ENCODE measurements at places on chromosomes 1 and 21.

DNA sequence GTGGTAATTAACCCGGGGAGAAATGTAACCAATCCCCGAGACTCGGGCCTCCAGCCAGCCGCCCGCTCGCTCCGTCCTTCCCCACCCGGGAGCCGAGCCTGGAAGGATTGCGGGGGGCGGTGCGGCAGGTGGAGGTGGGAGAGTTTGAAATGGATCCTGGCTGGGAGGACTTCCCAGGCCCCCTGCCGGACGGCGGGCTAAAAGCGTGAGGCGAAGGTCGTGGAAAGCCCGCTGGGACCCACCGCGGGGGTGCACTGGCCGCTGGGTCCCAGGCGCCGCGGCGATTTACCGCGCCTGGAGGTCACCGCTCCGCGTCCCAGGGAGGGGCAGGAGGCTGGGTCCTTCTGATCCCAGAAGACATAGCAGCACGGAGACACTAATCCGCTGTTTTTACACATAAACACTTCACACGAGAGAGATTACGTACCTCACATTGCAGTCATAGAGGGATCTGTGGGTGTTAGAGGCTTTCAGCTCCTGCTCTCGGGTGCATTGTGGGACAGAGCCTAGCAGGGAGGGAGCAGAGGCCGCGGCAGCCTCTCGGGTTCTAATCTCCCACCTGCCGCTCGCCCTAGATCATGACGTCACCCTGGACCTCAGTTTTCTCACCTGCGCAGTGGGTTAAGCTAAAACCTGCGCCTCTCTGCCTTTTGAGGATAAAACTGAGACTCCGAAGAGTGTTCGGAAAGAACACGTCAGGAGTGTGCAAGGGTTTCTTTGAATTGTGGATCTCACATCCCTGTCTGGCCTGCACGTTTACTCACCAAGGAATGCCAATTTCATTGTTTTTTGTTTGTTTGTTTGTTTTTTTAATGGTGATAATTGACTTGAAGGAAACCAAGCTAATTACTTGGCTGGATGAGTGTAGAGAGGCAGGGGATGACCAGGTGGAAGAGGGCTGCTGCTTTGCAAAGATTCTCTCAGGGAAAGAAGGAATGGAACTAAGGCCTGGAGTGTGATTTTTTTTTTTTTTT, 17.1 kb upstream of the TMEM9 start:
- DNase-seq = peak; percentile 16

DNA sequence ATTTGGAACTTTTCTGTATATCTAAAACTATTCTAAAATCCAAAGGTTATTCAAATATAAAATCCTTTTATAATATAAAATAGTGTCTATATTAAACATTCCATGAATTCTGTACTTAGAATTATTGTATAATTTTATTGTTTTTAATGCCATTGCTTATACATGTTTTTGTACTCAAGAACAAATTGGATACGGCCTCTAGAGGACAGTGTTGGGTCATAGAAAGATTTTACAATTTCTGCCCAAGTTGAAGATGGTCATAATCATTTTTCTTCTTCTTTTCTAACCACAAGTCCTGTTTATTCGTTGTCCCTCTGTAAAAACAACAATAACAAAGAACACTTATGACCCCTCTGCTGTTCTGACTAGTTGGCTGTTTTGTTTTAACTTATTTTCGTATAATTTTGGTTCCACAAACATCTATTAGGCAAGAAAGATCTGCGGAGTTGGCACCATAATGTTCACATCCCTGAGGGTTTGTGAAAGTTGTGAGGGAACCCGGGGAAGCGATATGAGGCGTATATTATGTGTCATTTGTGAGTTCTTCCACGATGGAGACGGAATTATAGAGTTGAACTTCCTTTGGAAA, 75.7 kb upstream of the KIF26B start:
- no peak for DNase-seq

GRCh38 chr1:111857194-111857651, 101.5 kb downstream of the DDX20 start:
- DNase-seq = no peak

GRCh38 chr1:110588486-110588885, 17.7 kb downstream of the KCNA2 start:
- DNase-seq = no peak

DNA sequence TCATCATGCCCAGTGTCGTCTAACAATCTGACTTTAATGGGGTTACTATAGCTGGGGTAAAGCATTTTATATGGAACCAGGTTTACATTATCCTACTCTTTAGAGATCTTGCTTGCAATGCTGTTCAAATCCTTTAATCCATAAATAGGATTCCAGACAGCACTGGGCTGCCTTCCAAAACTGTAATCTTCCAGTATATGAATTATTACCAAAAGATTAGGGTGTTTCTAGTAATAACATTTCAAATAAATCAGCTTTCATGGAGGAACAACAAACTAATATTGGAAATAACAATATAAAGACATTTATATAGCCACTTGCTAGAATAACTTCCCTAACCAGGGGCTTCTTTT, 88.6 kb upstream of the PLXNA2 start:
- no peak for DNase-seq

- DNase-seq = no peak
Measured at GRCh38 chr1:209896346-209896745, 41.7 kb upstream of the SYT14 start.

- DNase-seq = no peak
Measured at GRCh38 chr1:117147856-117148588, 26.5 kb upstream of the TRIM45 start.

DNA sequence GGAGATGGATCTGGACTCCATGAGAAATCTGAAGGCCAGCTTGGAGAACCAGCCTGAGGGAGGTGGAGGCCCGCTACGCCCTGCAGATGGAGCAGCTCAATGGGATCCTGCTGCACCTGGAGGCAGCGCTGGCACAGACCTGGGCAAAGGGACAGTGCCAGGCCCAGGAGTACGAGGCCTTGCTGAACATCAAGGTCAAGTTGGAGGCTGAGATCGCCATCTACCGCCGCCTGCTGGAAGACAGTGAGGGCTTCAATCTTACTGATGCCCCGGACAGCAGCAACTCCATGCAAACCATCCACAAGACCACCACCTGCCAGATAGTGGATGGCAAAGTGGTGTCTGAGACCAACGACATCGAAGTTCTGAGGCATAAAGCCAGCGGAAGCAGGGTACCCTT, 601.5 kb upstream of the ZP4 start:
- no peak for DNase-seq

DNA sequence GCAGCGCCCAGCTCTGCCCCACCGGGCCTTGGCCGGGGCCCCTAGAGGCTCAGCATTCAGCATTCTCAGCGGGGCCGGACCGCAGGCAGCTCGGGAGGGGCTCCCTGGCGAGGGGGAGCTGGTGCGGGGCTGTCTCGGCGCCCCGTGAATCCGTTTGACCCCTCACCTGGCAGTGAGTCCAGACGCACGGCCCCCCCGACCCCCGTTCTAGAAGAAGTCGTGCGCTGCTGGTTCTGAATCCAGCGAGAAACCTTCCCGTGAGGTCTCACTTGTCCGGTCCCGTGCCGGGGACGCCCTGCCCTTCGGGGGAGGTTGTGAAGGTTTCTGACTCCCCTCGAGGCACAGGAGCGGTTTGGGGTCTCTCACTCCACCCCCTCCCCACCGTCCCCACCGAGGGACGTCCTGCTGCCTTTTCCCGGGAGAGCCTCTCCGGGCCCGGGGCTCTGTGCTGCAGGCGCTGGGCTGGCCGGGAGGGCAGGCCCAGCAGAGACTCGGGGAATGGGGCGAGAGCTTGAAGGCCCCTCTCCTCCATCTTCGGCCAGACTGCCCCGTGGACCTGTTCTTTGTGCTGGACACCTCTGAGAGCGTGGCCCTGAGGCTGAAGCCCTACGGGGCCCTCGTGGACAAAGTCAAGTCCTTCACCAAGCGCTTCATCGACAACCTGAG, 655 bp downstream of the COL6A1 start:
- DNase-seq = no peak

DNA sequence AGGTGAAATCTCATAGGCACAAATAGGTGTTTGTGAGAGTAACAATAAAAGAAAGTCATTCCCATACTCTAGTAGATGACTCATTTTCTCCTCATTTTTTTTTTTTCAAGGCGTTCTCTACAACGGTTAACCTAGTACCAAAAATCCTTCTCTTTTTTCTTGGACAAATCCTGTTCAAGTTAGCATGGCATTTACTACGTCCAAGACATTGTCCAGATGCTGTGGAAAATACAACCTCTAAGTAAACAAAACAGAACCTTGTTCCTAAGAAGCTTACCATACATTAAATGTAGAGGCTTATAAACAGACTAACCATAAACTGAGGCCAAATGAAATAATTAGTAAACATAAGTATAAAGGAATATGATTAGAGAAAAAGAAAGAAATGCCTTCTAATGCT, 76.2 kb upstream of the RGS4 start:
- DNase-seq = no peak

DNA sequence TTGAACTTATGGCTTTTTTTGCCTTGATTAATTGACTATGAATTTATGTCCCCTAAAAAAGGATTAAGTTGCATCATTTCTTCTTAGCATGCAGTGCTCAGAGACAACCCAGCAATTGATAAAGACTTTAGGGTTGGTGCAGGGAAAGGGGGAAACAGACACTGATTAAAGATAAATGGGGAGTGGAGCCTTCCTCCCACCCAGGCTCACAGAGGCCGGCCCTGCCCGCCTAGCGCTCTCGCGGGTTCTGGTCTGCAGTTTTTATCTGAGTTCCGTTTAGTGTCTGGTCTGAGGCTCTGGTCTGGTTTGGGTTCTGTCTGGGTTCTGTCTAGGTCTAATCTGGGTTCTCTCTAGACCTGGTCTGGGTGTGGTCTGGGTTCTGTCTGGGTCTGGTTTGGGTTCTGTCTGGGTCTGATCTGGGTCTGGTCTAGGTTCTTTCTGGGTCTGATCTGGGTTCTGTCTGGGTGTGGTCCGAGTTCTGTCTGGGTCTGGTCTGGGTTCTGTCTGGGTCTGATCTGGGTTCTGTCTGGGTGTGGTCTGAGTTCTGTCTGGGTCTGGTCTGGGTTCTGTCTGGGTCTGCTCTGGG, 48.1 kb downstream of the ABCG1 start:
- no peak for DNase-seq

DNA sequence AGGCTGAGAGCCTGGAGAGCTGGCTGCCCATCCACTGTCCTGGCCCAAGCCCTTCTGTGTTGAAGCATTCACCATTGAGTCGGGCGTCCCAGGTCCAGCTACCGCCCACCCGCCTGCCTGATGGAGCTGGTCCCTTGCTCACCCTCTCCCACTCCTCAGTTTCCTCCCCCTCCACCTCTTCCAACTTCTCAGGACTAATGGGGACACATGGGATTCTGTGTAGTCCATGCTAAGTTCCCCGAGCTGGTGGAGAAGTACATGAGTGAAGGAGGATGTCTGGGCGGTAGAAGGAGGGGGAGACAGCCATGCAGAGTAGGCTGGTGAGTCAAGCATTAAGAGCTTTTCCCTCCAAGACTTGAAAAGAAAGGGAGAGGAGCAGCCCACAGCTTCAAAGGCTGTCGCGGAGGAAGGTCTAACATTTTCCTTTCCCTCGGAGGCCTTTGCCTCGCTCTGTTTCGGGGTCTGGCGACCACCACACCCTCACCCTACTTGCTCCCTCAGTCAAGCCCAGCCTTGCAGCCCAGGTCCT, 561 bp downstream of the SLC26A9 start:
- DNase-seq = no peak

- DNase-seq = peak; percentile 31
Measured at GRCh38 chr1:179228783-179229213, 679 bp downstream of the ABL2 start.

GRCh38 chr1:21362096-21362495, 71.8 kb upstream of the ECE1 start:
- no peak for DNase-seq

DNA sequence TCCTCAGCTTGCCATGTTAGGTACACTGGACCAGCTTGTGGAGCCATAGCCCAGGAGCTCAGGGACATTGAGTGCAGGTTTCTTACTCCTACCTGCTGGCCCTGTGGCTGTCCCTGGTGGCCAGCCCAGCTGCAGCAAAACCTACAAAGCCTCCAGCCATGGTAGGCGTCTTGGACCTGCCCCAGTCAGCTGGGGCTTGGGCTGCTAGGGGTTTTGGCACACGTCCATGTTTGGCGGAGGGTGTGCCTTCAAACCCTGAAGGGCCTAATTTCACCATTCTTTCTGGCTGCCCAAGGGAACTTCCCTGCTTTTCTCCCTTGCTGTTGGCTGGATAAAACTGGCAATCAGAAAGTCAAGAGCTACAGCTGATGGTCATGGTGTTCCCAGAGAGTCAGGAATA, 25.4 kb downstream of the HMGCS2 start:
- DNase-seq = no peak

GRCh38 chr21:33869873-33870272, 45.7 kb downstream of the ATP5PO start:
- DNase-seq = no peak

GRCh38 chr1:53393325-53393792, 65.5 kb upstream of the LRP8 start:
- peak; percentile 96 for DNase-seq

Measured in neural crest cell (in vitro differentiated cells).